ENCODE measurements at places on chromosomes 7 and 10.

DNA sequence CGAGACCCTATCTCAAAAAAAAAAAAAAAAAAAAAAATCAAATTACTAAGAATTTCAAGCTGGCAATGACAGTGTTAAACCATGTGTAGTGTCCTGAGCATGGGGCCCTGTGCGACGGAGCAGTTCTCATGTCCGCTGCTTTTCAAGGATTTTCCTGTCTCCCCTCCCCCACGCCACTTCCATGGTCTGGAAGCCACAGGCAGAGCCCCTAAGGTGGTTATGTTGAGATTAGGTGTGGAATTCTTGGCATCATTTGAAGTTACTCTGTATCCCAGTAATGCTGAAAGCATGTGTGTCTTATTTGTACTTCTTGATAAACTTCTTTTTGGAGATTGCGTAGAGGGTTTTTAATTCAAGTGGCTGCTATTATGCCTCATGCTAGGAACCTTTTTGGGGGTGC lies 65.2 kb downstream of the PFKFB3 start:
- DNase-seq = no peak

DNA sequence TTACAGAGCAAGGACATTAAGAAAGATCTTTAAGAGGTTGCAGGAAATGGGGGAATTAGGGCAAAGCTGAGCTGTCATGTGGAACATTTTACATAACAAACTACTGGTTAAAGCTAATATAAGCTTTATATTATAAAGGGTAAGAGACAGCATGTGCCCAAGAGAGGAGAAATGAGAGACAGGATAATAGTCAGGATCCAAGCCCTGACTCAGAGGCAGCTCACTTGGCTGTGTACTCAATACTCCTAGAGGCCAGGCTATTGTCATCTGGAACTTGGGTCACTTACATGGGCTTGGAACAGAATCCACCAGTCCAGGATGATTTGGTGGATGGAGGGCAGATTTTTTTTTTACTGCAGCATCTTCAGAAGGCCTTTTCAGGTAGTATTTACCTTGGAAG lies 418.6 kb upstream of the ZMIZ1 start:
- DNase-seq = no peak

DNA sequence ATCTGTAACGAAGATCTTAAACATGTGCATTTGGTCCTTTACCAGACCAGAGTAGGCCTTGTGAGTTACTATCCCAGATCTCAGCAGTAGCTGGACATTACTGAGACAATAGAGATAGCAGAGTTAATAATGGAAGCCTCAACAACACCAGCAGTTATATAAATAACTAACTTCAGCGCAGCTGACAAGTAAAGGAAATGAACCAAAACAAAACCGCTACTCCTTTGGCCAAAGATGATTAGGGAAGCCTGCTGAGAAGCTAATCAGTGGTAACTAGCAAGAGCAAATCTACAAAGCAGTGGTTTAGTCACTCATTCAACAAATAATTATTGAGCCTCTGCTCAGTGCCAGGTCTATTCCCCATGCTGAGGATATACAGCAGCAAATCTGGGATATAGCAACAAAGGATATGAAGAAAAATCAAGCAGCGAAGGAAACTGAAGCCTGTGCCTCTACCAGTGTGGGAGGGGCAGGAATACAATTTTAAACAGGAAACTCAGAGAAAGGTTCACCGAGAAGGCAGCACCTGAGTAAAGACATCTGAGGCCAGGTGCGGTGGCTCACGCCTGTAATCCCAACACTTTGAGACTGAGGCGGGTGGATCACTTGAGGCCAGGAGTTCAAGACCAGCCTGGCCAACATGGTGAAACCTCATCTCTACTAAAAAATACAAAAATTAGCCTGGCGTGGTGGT lies 103.6 kb downstream of the ELMO1 start:
- no peak for DNase-seq

DNA sequence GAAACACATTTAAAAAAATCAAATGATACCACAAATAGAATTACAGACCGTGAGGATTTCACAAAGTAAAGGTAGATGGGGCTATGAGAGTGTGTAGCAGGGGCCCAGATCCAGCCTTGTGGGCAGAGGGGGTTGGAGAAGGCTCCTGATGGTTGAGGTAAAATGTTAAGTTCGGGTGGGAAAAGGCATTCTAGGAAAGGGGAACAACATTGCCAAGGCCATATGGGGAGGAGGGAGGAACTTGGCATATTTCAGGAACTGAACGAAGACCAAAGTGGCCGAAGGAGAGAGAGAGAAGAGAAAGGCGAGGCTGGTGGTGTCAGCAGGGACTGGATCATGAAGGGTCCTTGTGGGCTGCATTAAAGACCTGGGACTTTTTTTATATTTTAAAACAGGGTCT lies 98.9 kb downstream of the CARD11 start:
- DNase-seq = no peak

- no peak for DNase-seq
Measured at GRCh38 chr10:124886195-124886594, 55.7 kb upstream of the ZRANB1 start.

DNA sequence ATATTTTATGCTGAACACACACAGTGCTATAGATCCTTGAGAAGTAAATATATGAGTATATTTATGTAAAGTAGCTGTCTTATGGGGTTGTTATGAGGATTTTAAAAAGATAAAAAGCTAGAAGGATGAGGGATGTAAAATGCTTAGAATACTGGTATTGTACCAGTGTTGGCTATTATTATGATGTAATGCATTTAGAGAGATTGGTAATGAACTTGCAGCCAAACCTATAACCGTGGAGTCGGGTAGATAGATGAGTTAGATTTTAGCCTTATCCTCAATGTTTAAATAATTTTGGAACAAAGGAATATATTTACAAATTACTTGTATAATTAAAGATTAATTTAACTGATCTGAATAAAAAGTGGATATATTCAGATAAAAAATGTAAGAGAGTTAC lies 99.3 kb downstream of the SEC23IP start:
- DNase-seq = no peak

- DNase-seq = peak; percentile 44
Measured at GRCh38 chr10:72126184-72126871, 38.0 kb upstream of the SPOCK2 start.

GRCh38 chr7:105297309-105297708 lies 91.4 kb downstream of the SRPK2 start:
- no peak for DNase-seq

DNA sequence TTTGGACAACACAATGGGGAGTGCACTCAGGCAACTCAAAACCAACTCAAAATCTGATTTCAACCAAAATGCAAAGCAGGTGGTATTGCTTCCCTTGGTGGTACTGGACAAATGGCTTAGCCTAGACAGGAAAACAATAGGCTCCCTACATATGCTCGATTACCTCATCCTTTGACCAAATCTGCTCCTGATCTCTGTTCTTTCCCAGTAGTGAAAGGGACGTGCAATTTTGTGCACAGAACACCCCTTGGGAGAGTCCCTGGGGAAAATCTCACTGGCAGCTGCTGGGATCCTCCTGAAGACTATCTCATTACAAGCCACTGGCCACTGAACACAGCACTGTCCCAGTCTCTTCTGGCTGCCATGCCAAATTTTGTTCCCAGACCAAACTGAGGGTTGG lies 149.2 kb upstream of the VSTM2A start:
- DNase-seq = no peak

DNA sequence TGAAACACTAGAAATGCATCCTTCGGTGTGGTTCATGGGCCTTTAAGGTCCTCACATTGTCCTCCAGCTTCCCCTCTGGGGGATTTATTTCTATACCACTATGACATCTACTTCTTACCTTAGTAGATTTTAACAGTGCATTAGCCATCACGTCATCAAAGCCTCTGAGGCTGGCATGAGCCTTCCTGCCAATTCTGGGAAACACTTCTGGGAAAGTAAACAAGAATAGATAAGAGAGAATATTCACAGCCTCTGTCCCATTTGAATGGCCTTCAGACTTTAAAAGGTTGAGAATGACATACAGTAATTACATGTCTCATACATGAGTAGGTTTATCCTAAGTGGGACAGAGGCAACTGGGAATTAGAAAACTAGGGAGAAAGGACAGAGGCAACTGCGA lies 89.7 kb downstream of the AMPH start:
- no peak for DNase-seq

DNA sequence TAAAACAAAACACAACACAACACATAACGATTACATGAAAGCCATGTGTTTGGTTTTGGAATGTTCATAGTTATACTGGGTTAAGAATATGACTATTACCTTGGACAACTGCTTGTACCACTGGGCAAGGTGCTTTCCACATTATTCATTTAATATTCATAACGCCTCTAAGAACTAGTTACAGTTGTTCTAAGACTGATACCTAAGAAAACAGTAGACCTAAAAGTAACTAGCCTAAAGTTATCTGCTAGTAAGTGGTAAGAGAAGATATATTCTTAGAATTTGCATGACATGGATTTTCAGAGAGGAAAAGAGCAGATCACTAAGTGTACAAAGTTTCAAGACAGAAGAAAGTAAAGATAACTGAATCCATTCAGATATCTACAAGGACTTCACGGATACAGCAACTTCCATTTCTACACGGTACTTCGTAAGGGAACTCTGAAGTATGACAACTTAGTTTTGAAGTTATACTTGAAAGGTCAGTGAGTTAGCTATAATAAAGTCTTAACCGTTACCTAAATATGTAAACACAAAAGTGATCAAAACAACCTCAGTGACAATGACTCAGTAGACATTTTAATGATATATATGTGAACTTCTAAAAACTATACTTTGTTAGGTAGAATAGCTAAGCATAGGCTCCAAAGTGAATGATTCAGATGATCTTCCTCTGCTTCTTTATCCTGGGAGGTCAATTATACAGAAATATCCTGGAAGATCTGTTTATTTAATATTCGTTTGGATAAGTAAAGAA lies 65.1 kb downstream of the MINDY3 start:
- no peak for DNase-seq

GRCh38 chr7:38292442-38292841 lies 19.0 kb upstream of the TARP start:
- no peak for DNase-seq

DNA sequence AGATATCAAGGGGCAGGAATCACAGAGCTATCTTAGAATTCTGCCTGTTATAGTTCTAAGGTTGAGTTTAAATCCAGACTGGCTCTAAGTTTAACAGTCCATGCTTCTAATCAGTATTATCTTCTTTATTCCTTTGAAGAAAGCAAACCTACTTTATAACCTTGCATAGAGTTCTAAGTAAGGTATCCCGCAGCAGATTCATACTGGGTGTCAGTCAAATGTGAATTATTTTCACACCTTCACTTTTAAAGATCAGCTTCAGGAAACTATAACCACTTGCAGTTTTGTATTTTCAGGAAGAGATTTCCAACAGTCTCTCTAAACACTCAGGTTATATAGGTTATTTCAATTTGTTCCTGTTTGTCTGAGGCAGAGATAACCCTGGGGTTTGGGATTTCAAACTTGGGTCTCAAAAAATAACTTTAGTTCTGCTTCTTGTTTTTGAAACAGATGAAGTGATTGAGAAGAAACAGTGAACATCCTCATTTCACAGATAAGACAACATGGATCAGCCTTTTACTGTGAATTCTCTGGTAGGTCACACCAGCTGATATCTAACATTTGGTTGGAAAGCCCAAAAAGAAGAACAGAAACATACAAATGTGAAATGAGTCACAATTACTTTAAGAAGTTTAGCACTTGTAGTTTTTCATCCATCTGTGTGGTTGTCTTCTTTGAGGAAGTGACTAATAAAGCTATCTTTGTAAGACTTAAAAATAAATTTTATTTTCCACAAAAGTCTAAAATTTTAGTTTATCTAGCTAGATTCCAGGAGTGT lies 21.4 kb downstream of the STAMBPL1 start:
- peak; percentile 64 for DNase-seq

DNA sequence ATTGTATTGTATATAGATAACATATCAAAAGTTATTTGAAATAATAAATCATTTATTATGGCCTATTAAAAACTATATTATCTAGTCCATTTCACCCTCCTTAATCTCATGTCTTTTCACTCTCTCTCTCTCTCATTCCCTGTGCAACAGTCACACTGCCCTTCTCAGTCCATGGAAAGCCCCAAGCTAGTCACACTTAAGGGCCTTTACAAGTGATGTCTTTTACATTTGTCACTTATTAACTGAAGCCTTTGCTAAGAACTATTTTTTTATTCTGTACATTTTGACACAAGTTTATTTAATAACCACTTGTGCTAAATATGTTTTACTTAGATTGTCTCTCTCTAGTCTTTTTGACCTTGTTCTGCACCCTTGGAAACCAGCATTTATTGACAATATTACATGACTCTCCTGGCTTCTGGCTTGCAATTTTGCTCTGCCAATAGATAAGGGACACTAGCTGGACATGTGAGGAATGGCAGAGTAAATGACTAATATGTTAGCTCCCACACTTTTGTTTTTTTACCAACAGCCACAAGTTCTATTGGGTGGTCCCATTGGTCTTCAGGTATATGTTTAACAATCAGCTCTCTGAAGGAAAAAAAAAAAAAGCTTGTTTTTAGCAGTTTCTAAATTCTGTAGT lies 706.8 kb upstream of the POT1 start:
- no peak for DNase-seq

DNA sequence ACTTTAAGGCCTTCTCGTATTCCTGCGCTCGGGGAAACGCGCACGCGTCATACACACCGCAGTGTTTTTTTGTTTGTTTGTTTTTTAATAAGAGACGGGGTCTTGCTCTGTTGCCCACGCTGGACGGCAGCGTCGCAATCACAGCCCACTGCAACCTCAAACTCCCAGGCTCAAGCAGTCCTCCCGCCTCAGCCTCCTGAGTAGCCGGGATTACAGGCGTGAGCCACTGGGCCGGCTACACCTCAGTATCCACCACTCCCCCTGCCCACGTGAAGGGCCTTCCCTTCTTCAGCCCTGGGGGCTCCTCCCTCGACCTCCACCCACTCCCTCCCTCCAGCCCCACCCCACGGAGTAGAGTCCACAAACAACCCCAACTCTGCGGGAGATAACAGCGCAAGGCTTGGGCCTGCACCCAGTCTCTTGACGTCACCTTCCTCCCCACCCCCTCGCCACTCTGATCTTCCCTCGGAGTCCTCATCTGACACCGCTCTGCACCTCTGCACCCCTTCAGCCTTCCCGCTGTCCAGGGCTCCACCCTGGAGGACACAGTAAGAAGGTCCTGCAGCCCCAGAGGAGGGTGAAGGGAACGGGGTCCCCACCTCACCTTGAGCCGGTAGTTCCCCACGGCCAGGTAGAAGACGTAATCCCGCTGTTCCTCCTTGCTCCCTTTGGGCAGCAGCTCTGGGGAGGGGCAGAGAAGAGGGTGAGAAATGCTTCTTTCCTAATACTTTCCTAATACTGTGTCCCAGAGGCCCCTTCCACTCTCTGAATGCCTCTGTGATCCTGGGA lies 2.8 kb upstream of the CLDN15 start:
- no peak for DNase-seq
